ENCODE measurements at places on chromosomes 13 and 19. TPM values are rescaled to one million over a fixed set of nuclear protein-coding genes. Genes with fewer than 3 reads are reported as not detected.

- no peak for DNase-seq
Measured at GRCh38 chr13:111278743-111279652, 41.4 kb upstream of the TEX29 start.

The OR7D2 gene
- polyA plus RNA-seq = not detected

The CATSPERD gene
- polyA plus RNA-seq = 0.21 TPM

The KLK5 gene
- not detected for polyA plus RNA-seq

The GJB6 gene
- not detected for polyA plus RNA-seq

All from GM12878 (cell line).